ENCODE measurements at places on chromosomes 2 and 18. TPM values are rescaled to one million over a fixed set of nuclear protein-coding genes. Genes with fewer than 3 reads are reported as not detected.

GALR1 gene
- 0.05 TPM for total RNA-seq

FEV gene
- total RNA-seq = not detected

CRYGD gene
- total RNA-seq = 7.3 TPM

CYP27C1 gene
- 0.31 TPM for total RNA-seq

CD207 gene
- 0.13 TPM for total RNA-seq

UBE2F gene
- total RNA-seq = 34.3 TPM

SPP2 gene
- total RNA-seq = 0.34 TPM

IL18RAP gene
- 0.10 TPM for total RNA-seq

CXCR4 gene
- 2.7 TPM for total RNA-seq

KCNK3 gene
- total RNA-seq = 4.2 TPM

AKAIN1 gene
- not detected for total RNA-seq

SNED1 gene
- total RNA-seq = 52.9 TPM

GCFC2 gene
- 24.5 TPM for total RNA-seq

MALL gene
- 2.4 TPM for total RNA-seq

- no peak for DNase-seq
These were observed 15.5 kb downstream of the SLC9A2 start for GRCh38 chr2:102634831-102635241.

- DNase-seq = no peak
These were observed 103.9 kb upstream of the GLI2 start for GRCh38 chr2:120631724-120632123.

GRCh38 chr2:128435576-128436478 lies 117.2 kb upstream of the HS6ST1 start:
- no peak for DNase-seq

GRCh38 chr2:12965540-12966269 lies 249.0 kb downstream of the TRIB2 start:
- DNase-seq = no peak

- DNase-seq = no peak
These were observed 114.4 kb downstream of the SMAD7 start for GRCh38 chr18:48836231-48836805.

DNA sequence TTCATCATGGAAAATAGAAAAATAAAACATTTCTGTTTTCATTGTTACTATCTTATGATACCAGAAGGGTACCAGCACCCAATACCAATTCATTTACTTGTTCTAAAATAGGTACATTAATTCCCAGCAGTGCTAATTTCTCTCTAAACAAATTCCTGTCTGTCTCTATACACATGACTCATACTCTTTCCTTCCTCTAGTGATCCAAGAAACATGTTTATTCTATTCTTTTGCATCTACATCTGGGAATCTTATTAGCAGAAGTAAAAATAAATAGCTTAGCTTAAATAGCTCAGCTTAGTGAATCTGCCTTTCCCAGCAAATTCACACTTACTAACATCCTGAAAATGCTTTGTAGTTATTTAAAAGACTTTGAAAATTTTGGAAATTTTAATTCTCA lies 84.5 kb upstream of the MAPRE2 start:
- DNase-seq = no peak

GRCh38 chr2:69624611-69625010 lies 18.9 kb downstream of the AAK1 start:
- DNase-seq = no peak

DNA sequence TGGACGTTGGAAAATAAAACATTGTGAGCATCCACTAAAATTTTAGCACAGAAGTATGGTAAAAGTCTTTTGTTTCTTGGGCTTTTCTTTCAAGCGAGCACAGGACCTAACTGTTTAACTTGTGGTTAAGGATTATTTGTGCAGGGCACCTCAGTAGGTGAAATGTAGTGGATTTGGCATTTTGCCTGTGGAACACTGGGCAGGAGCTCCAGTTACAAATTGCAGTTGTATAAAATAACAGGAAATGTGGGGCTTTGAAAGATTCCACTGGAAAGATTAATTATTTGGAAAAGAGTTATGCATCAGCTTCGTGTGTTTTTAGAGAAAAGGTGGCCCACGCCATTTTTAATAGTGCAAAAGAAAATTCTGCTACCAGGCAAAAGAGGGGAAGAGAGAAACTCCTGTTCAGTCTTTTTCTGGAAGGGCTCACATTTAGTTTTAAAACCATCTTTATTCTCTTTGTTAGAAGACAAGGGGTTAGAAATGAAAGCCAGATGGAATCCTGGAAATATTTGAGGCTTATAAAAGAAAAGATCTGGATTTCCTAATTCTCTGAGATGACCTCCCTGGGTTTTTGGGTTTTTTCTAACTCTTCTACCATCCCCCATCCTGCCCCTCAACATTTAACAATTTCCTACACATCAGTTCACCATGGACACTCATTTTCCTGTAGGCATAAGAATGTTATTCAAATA lies 144.3 kb upstream of the SERTAD2 start:
- no peak for DNase-seq

GRCh38 chr2:191899410-191899809 lies 52.5 kb upstream of the CAVIN2 start:
- DNase-seq = no peak

DNA sequence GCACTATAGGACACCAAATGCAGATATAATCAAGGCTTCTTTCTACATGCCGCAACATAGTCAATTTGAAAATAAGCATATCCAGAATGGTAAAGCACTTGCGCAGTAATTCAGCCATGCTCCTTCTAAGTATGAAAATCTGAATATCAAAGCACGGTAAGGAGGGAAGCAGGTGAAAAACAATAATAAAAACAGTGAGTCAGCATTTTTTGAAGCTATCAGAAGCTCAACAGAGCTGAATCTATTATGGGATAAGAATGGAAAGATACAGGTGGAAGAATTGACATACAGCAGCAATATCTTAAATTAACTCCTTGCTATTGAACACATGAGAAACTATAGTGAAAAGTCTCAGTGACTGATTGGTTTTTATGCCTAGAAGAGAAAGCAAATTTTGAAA lies 266.3 kb downstream of the NRXN1 start:
- no peak for DNase-seq

DNA sequence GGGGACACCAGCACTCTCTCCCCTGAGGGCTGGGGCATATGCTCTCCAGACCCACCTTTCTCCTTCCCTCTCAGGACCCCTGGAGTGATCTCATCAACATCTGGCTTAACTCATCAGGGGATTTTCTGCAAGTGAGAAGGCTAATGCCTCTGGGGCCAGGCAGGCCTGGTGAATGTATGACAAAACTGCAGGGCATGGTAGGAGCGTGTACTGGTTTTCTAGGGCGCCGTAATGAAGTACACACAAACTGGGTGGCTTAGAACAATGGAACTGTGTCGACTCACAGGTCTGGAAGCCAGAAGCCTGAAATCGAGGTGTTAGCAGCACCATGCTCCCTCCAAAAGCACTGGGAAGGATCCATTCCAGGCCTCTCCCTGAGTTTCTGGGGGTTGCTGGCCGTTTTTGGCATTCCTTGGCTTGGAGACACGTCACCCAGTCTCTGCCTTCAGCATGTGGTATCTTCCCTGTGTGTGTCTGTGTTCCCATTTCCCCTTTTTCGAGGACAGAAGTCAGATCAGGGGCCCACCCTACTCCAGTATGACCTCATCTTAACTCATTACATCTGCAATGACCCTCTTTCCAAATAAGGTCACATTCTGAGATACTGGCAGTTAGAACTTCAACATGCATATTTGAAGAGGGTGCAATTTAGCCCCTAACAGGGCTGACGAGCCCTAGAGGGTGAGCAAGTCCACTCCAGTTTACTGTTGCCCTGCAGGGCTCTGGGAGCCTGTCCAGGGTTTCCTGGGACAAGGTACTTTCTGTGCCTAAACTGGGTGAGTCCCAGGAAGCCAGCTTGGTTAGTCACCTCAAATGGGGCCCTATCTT lies 45.5 kb upstream of the CAB39 start:
- DNase-seq = no peak

DNA sequence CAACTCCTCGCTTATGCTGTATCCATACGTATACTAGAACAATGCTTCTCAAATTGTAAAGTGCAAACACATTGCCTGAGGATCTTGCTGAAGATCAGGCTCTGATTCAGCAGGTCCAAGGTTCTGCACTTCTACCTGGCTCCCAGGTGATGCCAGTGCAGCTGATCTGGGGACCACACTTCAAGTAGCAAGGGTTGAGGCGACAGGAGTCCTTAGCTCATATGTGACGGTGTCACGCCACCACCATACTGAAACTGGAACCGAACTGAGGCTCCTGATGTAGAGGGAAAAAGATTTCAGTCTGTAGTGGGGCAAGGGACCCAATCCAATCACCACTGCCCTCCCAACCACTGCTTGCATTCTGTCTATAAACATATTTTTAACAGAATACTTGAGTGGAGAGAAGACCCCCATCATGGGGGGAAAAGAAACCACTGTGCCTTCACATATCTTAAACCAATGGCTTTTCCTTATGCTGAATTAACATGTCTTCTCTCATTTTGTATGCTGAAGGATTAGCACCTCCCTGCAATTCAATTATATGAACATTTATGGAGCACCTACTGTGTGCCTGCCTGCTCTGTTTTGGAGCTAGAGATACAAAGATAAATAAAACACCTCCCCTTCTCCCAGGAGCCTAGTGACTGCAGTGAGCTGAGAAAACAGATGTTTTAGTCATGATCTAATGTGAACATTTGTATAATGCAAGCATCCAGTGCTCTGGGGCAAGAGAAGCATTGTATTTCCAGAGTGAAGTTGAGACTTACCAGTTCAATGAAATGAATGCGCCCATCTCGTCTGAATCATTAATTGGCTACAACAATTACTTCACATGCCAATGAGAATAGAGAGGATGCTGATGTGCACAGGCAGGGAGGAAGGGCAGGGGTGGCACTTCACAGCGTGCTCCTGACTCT lies 6.6 kb upstream of the ASAP2 start:
- DNase-seq = no peak

DNA sequence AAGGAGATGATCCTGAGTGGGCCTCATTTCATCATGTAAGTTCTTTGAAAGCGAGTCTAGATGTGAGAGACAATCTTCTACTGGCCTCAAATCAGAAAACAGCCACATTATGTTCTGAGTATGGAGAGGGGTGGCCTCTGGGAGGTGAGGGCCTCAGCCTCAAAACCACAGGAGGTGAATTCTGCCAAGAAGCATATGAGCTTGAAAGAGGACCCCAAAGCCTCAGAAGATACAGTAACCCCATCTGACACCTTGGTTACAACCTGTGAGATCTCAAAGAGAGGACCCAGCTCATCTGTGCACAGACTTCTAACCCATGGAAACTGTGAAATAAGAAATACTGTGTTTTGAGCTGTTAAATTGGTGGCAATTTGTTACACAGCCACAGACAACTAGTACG lies 200.1 kb downstream of the ARHGAP15 start:
- DNase-seq = no peak

DNA sequence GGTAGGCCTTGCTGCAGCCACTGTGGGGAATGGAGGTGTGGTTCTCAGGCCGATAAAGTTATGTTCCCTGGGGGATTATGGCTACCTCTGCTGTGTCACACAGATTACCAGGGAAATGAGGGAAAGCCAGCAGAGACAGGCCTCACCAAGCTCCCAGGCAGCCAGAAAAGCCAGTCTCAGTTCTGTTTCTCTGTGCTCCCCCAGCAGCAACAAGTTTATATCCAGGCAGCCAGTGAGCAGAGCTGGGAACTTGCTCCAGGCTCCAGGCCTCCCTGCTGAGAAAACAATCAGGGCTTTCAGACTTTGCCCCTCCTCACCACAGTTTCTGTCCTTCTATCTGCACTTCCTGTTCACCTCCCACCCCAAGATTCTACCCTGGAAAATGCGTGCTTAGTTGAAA lies 596.6 kb upstream of the GYPC start:
- no peak for DNase-seq

- no peak for DNase-seq
These were observed 2.0 kb upstream of the MRPL53 start for GRCh38 chr2:74474481-74474880.

- peak; percentile 93 for DNase-seq
These were observed at the start of gene LRATD1 for GRCh38 chr2:14632133-14632936. Gene LRATD1, plus strand, starts transcription at chr2:14632717. Its CDS starts 1,263 bp downstream, at chr2:14633980.

GRCh38 chr2:163687217-163687616 lies 48.6 kb downstream of the FIGN start:
- no peak for DNase-seq

DNA sequence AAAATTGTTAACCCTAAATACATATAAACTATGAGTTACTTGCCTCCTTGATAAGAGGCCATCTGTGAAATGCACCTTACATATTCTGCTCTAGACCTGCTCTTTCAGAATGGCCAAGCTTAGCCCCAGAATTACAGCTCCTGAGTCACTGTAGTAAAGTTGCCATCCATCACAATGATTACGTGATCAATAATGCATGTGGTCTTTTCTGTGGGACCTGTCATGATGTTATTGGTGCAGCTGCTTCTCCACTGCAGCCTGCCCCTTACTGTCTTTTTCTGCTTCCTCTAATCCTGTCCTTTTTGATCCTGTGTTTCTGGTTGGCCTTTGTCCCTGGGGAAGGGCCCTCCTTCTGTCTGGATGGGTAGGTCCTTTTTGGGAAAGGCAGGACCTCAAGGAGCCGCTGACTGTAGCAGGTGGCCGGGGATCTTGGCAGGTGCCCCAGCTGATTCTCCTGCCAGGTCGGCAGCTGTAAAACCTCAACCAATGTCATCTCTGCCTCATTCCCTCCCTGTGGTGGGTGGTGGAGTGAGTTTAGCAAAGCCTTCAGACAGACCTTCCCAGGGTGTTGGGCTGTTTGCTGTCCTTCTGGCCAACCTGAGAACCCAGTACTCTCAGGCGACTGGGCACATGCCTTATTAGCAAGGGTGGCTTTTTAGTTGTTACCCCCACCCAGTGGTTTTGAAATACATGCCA lies 126.2 kb upstream of the EML6 start:
- DNase-seq = peak; percentile 81

DNA sequence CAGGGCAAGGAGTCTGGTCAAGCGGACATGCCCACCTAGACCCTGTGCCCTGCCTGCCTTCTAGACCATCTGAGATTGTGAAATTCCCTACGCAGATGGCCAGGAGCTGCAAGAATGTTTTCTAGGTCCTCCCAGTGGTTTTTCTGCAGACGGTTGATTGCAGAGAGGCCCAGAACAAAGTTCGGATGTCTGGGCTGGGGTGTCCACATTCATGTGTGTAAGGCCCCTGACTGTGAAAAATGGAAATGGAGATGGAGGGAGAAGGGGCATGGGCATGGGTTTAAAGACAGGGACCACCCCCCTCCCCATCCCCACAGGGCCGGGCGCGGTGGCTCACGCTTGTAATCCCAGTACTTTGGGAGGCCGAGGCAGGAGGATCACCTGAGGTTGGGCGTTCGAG lies 11.8 kb downstream of the ARHGAP25 start:
- DNase-seq = no peak

- DNase-seq = no peak
These were observed 328.2 kb upstream of the CDH7 start for GRCh38 chr18:65422544-65423136.

DNA sequence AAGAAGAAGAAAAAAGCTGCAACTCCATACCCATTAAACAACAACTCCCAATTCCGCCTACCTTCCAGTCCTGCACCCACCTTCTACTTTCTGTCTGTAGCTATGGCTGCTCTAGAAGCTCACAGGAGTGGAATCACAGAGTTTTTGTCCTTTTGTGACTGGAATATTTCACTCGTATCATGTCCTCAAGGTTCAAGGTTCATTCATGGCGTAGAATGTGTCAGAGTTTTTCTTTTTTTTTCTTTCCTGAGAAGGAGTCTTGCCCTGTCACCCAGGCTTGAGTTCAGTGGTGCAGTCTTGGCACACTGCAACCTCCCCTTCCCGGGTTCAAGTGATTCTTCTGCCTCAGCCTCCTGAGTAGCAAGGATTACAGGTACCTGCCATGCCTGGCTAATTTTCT lies 97.4 kb upstream of the ODC1 start:
- no peak for DNase-seq

- DNase-seq = no peak
These were observed 4.2 kb upstream of the GRB14 start for GRCh38 chr2:164625378-164625971.
